ENCODE measurements at places on chromosomes 13 and 19.
A peak's percentile ranks its signal among the peaks of the same experiment; 100 is the strongest.

- no peaks in the 10 kb centered on the region for H3K27me3 ChIP-seq
- H3K36me3 ChIP-seq, result no peaks in the 10 kb centered on the region
- no peak overlapping the region for H3K27ac ChIP-seq
- DNase-seq, result no peak
These were observed 1149.8 kb upstream of the MIR17HG start for GRCh38 chr13:90197722-90198121.

DNA sequence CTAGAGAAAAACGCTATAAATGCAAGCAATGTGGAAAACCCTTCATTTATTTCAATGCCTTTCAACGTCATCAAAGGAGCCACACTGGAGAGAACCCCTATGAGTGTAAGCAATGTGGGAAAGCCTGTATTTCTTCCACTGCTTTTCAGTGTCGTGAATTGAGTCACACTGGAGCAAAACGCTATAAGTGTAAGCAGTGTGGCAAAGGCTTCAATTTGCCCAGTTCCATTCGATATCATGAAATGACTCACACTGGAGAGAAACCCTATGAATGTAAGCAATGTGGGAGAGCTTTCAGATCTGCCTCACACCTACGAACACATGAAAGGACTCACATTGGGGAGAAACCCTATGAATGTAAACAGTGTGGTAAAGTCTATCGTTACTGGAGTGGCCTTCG lies 27.4 kb downstream of the ZNF20 start:
- H3K4me1 ChIP-seq, result peaks cover 46% of the 10 kb centered on the region
- no peak overlapping the region for H3K4me3 ChIP-seq
- peak; percentile 61 for DNase-seq
- peak overlapping the region; percentile 27 for H3K27ac ChIP-seq
- no peaks in the 10 kb centered on the region for H3K27me3 ChIP-seq
- no peaks in the 10 kb centered on the region for H3K36me3 ChIP-seq

DNA sequence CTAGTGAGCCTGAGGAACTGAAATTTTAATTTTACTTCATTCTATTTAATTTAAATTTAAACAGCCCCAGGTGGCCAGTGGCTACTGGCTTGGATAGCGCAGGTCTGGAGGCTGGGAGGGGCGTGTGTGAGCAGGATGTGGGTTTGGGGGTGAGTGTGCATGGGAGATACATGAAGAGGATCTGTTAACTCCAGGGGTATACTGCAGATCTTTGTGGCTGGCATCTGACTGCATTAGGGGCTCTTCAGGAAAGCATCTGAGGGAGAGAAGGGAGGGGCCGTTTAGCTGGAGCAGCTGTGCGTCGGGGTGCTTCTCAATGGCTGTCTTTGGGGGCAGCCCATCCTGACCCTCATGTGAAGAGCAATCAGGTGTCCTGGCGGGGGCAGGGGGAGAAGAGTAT lies 6.8 kb downstream of the SHANK1 start:
- no peak overlapping the region for H3K4me3 ChIP-seq
- no peak for DNase-seq
- peaks cover 48% of the 10 kb centered on the region for H3K27me3 ChIP-seq
- no peaks in the 10 kb centered on the region for H3K36me3 ChIP-seq
- no peak overlapping the region for H3K27ac ChIP-seq

- peak within 1 kb of the TSS; percentile 89 for H3K4me3 ChIP-seq
- H3K27ac ChIP-seq, result peak within 1 kb of the TSS; percentile 92
- H3K27me3 ChIP-seq, result no peaks in the 10 kb centered on the region
- H3K36me3 ChIP-seq, result peaks cover 1% of the 10 kb centered on the region
- H3K4me1 ChIP-seq, result peaks cover 28% of the 10 kb centered on the region
These were observed at the start of gene PRR12 for GRCh38 chr19:49590971-49591730. TSS of gene PRR12 (plus strand) at chr19:49591182. CDS start at chr19:49591655, 473 bp downstream.

GRCh38 chr13:109779876-109780510 lies 6.4 kb downstream of the IRS2 start:
- no peak overlapping the region for H3K27ac ChIP-seq
- no peak for DNase-seq
- H3K4me3 ChIP-seq, result no peak overlapping the region

DNA sequence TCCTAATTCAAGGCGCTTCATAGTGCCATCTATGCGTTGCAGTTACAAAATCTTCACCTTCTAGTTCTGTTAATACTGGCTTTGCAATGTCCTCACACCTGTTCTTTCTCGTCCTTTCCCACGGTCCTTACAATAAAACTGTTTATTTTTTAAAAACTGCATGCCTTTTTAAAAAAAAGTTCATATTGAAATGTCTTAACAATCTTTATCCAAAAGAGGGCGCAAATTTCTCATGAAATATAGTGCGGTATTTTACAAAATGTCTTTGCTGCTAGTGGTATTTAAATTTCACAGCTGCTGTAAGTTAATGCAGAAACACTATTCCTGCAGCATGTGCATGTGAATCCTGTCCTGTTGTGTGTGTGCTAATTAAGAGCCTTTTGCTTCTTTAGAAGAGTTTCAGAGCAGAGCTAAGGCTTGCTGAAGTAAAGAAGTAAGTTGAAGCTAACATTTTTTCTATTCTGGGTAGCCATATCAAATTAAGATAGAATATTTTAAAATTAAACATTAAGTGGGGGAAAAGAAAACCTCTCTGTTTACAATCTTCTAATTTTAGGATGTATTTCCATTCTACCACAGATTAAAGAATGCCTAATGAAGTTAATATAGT lies 15.8 kb upstream of the CLDN10 start:
- H3K4me3 ChIP-seq, result no peak overlapping the region
- no peaks in the 10 kb centered on the region for H3K27me3 ChIP-seq
- H3K4me1 ChIP-seq, result peaks cover 31% of the 10 kb centered on the region
- no peaks in the 10 kb centered on the region for H3K36me3 ChIP-seq
- H3K27ac ChIP-seq, result no peak overlapping the region

DNA sequence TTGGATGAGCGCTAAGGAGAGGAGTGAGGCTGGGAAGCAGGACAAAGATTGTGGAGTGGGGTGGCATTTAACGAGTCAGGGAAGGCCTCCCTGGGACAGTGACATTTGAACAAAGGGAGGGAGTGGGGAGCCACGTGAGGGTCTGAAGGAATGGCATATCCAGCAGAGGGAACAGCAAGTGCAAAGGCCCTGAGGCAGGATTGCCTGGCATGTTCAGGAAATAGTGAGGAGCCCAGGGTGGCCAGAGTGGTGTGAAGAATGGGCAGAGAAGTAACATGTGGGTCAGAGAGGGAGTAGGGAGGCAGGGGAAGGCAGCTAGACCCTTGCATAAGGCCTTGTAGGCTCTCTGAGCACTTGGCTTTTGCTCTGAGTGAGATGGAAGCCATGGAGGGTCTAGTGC lies 14.9 kb upstream of the PVR start:
- peaks cover 22% of the 10 kb centered on the region for H3K36me3 ChIP-seq
- H3K27ac ChIP-seq, result no peak overlapping the region
- peaks cover 31% of the 10 kb centered on the region for H3K4me1 ChIP-seq

All from HepG2 (cell line).